ENCODE measurements at places on chromosomes 16 and 17. TPM values are rescaled to one million over a fixed set of nuclear protein-coding genes. Genes with fewer than 3 reads are reported as not detected.

Gene C16orf46
- 0.99 TPM for total RNA-seq

Gene TP53TG3
- total RNA-seq = not detected

Gene FN3K
- 4.2 TPM for total RNA-seq

Gene SLC5A11
- total RNA-seq = not detected

Gene KRTAP3-2
- total RNA-seq = not detected

Gene JUP
- total RNA-seq = 578 TPM

Gene SDR42E1
- 19.7 TPM for total RNA-seq

Gene CCL14
- not detected for total RNA-seq

Gene DGKE
- 6.7 TPM for total RNA-seq

Gene AARSD1
- total RNA-seq = 53.0 TPM

Data from mammary epithelial cell (primary cell).